ENCODE measurements at places on chromosomes 1 and 21.

DNA sequence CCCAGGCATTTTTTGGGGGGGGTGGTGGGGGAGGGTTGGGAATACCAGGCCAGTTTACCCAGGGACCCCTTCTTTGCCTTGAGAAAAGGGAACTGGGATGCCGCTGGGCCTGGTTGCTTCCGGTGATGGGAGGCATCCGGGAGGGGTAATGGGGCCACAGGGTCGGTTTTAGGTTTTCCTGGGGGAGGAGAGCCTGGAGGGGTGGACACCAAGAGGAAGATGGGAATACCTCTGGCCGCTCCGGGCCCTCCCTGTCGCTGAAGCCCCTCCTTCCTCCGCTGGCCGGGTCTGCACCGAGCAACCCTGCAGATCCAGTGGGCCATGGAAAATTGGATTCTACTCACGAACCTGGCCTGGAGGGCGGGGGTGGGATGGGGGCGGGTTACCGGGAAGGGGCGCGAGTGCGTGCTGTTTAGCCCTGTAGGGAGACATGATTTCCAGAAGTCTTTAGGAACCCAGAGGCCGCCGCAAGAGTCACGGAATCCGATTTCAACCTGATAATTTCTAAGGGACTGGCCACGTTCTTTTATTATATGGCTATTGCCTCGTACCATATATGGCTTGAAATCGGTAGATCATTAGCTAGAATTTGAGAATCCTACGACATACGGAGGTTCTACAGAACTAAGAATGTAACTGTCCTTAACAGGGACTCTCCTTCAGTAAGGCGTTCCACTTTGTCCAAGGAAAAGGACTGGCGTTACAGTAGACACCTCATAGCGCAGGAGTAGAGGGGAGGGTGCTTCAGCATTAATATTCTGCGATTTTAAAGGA lies 749 bp downstream of the AKIRIN1 start:
- no peak for DNase-seq

GRCh38 chr1:160707236-160708064 lies 4.2 kb downstream of the CD48 start:
- no peak for DNase-seq

DNA sequence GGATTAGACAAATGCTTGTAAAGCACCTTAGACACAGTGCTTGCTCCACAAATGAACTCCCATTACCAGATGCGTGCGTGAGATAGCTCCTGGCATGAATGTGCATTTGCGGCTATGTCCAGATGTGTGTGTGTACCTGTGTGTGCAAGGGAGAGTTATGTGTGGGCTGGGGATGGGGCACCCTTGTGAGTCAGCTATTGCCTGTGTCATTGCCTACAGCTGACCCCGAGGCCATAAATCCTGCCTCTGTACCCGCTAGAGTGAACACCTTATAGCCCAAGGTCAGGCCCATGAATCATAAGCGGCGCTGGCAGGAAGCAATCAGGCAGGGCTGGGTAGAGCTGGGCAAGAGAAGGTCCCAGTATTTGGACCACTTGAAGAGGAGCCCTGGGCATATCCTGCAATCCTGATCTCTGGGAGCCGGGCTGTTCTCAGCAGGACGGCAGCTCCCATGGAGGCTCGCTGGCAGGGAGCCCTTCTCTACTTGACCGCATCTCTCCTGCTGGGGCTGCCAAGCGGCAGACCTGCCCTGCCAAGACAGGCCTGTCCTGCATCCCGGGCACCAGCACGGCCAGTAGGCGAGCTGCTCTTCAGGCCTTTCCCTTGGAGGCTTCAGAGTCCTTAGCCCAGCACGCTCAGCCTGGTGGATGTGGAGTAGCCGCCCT lies 86.4 kb downstream of the TMEM53 start:
- DNase-seq = no peak

- no peak for DNase-seq
Measured at GRCh38 chr1:162113419-162113818, 43.9 kb downstream of the NOS1AP start.

- DNase-seq = no peak
Measured at GRCh38 chr1:1599935-1600860, at the start of gene FNDC10. Gene FNDC10, minus strand, starts transcription at chr1:1600135. Its CDS starts 120 bp downstream, at chr1:1600015.

GRCh38 chr1:198528364-198528763 lies 12.1 kb downstream of the ATP6V1G3 start:
- DNase-seq = no peak

GRCh38 chr1:201912832-201913231 lies 24.1 kb downstream of the SHISA4 start:
- no peak for DNase-seq

- DNase-seq = no peak
Measured at GRCh38 chr1:44284184-44284583, 70.9 kb downstream of the ERI3 start.

GRCh38 chr1:36109041-36109679 lies 15.9 kb downstream of the COL8A2 start:
- no peak for DNase-seq

DNA sequence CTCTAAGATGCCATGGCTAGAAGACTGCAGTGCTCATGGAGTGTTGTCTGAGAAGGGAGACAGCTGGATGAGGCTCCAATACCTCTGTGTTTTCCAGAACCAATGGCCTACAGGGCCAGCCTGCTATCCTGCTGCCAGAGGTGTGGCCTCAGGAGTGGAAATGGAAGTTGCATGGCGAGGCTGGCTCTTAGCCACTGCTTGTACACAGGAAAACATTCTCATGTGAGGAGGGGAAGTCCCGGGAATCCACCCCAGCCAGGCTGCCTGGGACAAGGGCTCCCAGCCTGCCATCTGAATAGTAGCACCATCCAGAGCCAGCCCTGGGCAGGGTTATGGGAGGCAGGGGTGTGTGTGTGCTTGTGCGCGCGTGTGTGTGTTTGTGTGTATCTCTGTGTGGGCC lies 56.5 kb downstream of the SDC3 start:
- no peak for DNase-seq

GRCh38 chr1:206864939-206865671 lies at the start of gene IL20:
Gene IL20, plus strand, starts transcription at chr1:206865623. Its CDS starts 230 bp downstream, at chr1:206865853.
- peak; percentile 77 for DNase-seq

- DNase-seq = peak; percentile 40
Measured at GRCh38 chr1:41241749-41242341, at the start of gene SCMH1. Gene SCMH1, minus strand, starts transcription at chr1:41242306. Its CDS starts 56,173 bp downstream, at chr1:41186133.

- DNase-seq = no peak
Measured at GRCh38 chr1:68322837-68323687, 90.7 kb upstream of the WLS start.

DNA sequence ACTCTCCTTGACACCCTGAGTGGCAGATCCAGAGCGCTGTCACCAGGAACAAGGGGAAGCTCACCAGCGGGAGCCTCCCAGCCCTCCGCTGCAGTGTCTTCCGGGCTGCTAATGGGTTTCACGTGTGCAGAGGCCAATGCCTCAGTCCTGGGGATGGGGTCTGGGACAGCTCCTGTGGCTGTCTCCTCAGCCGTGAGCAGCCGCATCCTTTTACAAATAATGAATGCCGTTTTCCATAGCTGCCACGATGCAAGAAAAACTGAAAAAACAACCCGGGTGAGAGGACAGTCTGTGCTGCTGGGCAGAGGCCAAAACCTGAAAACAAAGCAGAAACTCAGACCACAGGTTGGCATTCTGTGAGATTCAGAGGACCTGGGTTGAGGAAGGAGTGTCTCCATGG lies 212.2 kb upstream of the RAB4A start:
- no peak for DNase-seq

- DNase-seq = no peak
Measured at GRCh38 chr21:46250146-46250725, 21.7 kb upstream of the LSS start.

- peak; percentile 57 for DNase-seq
Measured at GRCh38 chr1:16162163-16162822, 6.4 kb upstream of the EPHA2 start.

- no peak for DNase-seq
Measured at GRCh38 chr1:198122693-198123092, 34.1 kb upstream of the NEK7 start.

GRCh38 chr1:40753142-40753882 lies 30.3 kb upstream of the KCNQ4 start:
- no peak for DNase-seq

- DNase-seq = no peak
Measured at GRCh38 chr1:62307895-62308492, 11.2 kb downstream of the KANK4 start.

DNA sequence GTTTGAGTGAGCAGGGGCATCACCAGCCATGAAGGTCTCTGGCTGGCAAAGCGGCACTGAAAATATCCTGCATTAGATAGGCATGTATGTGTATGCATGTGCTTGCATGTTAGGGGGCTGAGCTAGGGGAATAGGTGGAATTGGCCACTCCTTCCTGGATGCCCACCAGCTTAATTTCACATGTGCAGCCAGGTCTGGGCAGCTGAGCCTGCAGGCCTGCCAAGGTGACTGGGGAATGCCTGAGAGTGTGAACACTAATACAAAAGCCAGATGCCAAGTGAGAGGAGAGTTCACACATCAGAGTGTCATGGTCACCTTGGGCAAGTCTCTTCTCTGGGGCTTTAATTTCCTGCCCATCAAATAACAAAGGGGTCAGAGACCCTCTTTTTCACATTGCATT lies 155.9 kb downstream of the HIVEP3 start:
- no peak for DNase-seq

DNA sequence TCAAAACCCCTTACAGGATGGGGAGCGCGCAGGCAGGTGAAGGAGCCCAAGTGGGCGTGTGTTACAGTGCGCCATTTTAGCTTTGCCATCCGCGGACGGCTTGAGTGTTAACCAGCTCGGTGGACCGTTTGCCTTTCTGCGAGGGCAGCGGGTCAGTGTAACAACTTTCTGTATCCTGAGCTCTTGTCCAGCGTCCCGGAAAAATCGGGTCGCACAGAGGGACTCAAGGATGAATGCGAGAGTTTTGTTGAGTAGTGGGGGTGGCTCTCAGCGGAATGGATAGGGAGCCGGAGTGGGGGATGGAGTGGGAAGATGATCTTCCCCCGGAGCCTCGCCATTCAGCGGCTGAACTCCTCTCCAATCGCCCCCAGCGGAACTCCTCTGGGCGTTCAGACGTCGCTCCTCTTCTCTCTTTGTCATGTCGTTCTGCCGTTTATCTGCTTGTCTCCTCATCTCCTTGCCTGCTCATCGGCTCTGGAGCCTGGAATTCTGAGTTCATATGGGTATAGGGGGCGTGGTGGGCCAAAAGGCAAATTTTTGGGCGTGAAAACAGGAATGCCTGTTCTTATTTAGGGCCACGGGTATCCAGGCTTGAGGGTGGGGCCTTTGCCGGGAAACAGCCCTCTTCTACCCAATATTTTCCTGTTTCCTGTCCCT lies 295.4 kb downstream of the CTH start:
- DNase-seq = no peak

DNA sequence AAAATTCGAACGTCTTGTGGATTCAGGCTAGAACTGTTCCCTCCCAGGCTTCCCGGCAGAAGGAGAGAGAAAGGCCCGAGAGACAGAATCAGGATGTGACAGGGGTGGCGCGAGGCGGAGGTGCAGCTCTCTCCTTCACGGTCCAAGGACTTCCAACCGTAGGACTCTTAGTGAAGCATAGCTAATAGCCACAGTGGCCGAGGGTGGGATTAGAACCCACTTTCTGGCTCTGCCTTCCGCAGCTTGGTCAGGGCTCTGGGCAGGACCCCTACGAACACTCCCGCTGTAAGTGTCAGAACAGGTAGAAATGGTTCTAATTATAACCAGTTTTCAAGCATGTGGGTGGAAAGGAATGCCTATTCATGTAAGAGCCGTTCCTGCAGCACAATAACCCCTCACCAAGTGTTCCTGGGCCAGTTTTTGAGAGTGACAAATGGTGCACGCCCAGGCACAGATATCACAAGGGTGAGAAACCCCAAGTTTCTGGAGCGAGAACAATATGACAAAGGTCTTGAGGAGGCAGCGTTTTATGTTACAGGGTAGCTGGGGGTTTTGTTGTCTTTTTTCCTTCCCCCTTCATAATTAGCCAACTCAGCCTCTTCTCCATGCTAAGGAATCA lies 86.4 kb downstream of the SYF2 start:
- DNase-seq = no peak

- DNase-seq = no peak
Measured at GRCh38 chr1:44802306-44803061, 2.3 kb downstream of the PLK3 start.

DNA sequence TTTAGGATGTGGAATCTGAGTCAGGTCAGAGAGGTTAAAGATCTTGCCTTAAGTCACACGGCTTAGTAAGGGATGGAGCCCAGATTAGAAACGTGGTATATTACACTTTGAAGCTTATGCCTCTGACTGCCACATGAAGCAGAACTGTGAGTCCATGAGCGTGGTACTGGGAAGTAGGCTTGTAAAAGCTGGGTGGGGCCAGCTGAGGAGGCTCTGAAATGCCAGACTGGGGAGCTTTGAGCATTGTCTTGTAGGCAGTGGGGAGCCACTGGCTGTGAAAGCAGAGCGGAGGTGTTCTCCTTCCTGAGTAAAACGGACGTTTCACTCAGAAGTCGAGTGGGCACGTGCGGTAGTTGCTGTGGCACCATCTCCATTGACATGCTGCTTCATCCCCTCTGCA lies 72.6 kb upstream of the USP24 start:
- no peak for DNase-seq

DNA sequence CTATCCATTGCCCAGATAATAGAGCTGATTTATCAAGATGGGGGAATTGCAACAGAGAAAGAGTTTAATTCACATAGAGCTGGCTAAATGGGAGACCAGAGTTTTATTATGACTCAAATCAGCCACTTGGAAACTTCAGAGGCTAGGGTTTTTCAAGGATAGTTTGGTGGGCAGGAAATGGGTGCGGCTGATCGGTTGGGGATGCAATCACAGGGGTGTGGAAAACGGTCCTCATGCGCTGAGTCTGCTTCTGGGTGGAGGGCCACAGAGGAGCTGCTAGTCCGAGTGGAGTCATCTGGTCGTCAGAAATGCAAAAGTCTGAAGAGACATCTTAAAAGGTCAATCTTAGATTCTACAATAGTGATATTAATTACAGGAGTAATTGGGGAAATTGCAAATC lies 32.0 kb upstream of the FAM89A start:
- DNase-seq = no peak

DNA sequence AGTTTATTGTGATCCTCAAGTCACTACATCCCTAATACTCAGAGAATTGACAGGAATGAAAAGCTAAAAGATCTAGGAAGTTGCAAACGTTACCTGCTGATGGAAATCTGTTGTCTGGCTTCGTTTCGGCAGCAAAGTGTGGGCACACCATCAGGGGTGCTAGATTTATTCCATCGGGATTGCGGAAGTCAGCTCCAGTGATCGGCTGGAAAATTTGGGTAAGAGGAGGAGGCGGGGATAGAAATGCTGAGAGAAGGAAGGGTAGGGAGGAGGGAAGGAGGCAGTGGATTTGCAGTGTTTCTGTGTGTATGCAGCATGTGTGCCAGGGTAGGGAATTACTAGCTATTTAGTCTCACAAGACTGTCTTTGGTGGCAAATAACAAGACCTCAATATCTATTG lies at the start of gene CTSK:
Gene CTSK, minus strand, starts transcription at position 140 of the 400 bp plus-strand sequence. CDS start 1,455 bp downstream, outside the sequence.
- DNase-seq = no peak

- no peak for DNase-seq
Measured at GRCh38 chr1:208231881-208232661, 12.1 kb downstream of the PLXNA2 start.
